Panc1 (cell line): ENCODE measurements at places on chromosomes 3 and 15.

- no peak for DNase-seq
Observed at GRCh38 chr3:122004991-122005565, 17.0 kb downstream of the ILDR1 start.

GRCh38 chr3:28349469-28350000, 911 bp upstream of the AZI2 start:
- DNase-seq = no peak

DNA sequence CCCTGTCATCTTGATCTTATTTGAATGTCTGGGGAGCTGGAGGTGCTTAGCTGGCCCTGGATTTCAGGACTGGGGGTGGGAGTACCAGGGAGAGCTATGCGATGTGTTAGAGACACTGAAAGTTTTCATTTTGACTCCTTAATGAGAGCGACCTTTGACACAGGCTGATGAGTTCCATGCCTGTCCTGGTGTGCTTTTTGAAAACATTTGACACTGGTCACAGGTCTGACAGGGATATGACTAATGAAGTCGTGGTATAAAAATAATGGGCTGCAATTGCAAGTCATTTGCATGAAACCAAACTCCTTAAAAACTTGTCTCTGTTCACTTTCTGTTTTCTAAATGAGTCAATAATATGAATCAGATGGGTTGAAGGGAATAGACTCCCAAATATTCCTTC, 81.9 kb downstream of the MECOM start:
- no peak for DNase-seq

- DNase-seq = no peak
Observed at GRCh38 chr15:91925794-91926193, 72.3 kb downstream of the SLCO3A1 start.

DNA sequence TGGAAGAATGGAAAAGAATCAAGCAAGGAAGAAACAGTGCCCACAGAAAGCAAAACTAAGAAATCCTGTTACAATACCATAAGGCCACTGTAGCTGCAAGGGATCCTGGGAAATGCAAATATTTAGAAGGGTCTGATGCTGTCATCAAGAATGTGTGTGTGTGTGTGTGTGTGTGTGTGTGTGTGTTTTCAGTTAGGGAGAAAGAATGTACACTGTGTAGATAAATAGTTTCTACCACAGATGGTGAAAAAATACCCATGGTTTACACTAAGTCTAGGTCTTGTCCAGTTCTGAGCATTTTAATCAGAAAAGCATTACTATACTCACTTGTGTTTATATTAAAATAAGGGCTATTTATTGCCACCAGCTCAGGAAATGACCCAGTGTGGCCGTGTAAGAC, 355.0 kb downstream of the RBMS3 start:
- no peak for DNase-seq

DNA sequence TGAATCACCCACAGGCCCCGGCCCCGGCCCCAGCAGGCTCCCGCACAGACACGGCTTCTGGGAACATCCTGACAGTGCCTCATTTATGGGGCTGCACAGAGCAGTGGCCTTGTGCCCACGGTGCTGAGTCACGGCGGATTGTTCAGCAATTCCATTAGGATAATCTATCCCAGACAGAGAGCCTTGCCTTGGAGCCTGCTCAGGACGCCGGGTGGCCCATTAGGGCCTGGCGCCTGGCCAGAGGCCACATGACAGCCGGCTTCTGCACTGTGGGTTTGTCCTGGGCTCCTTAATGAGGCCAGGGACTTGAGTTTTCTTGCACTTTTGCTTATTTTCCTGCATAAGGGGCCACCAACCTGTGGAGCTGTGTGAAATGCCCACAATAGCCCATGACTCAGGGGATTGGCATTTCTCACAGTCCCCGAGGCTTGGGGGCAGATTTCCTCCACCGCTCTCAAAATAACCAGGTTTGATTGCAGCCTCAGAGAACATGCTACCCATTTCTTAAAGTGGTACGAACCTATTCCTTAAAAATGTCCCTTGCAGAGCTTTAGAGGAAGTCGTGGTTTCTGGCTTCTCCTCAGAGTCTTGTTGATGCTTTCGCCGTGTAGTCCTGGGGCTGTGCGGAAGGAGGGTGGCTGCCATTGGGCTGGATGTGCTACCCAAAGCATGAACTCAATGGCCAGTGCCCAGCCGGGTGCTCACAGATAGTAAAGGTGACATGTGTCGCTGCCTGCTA, 19.0 kb downstream of the SYNM start:
- DNase-seq = no peak

- no peak for DNase-seq
Observed at GRCh38 chr3:158658889-158659288, 13.6 kb downstream of the LXN start.

GRCh38 chr3:114323546-114324254, 29.9 kb downstream of the TIGIT start:
- DNase-seq = no peak

GRCh38 chr15:96102631-96103030, 227.9 kb upstream of the NR2F2 start:
- no peak for DNase-seq

DNA sequence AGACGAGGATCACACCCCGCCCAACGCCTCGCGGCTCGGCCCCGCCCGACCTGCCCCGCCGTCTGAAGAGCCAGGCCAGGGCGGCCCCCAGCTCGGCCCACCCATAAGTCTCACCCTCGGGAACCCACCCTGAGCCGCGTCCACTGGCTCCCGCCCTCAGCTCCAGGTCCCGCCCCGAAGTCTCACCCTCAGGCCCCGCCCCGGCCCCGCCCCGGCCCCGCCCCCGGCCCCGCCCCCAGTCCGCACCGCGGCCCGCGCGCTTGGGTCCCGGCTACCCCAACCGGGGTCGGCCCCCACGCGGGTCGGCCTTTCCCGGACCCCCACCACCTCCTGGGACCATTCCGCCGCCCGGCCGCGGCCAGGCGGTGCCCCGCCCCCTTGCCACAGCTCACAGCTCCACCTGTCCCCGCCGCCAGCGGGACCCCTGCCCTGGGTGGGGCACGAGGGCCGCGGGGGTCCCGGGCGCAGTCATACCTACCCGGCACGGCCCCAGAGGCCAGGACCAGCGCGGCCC, 489 bp downstream of the CSPG5 start:
- DNase-seq = no peak

DNA sequence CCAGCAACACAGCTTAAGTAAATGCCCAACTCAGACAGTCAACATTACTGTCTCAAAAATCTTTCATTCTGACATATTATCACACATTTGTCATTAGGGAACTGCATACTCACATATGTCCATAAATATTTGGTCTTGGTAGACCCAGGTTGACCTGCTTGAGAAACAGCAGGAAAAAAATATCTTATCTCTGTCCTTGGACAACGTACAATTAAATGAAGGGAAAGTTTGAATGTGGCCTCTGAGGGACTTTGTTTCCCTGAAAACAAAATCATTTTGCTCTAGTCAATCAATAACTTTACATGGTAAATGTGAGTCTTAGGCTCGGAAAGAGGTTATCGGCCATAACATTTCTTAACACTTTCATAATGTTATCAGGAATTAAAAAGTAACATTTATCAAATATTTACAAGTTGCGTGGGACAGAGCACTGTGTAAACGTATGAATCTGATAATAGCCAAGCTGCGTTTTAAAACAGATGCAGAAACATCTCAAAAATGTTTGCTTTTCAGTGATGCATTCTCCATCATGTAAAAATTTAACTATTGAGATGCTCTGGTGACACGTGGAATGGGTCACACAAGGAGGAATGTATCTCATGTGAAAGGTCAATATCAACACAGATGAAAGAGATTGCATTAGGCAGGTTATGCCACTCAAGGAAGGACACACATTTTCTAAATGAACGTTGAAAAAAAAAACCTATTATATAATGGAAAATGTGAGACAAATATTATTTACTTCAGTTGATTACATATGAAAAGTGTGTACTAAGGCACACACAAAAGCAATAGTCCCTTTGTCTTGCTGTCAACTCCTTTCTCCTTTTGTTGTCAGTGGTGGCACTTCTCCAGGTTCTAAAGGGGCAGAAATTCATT, 304.4 kb downstream of the WDR72 start:
- DNase-seq = no peak

- no peak for DNase-seq
Observed at GRCh38 chr3:150256318-150256717, 151.8 kb upstream of the TSC22D2 start.

GRCh38 chr3:167777356-167777755, 41.8 kb downstream of the SERPINI1 start:
- no peak for DNase-seq

- DNase-seq = peak; percentile 47
Observed at GRCh38 chr3:49839193-49839809, 17.1 kb downstream of the TRAIP start.

DNA sequence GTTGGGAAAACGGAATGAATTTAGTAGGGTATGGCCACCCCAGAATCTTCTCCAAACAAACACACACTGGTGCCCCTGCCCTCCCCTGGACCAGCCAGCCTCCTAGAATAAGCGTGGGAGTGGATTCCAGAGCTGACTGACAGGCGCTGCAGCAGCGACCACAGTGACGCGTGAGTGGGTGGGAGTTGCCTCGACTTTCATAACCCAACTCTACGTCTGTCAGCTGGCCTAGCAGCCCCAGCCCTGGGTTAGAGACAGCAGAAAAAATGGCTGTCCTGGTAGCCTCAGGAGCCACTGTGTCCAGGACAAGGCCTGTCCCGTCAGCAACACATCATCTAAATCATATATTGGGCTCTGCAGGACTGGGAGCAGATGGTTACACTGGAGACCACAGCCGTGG, 10.0 kb downstream of the PLA2G4B start:
- DNase-seq = no peak

DNA sequence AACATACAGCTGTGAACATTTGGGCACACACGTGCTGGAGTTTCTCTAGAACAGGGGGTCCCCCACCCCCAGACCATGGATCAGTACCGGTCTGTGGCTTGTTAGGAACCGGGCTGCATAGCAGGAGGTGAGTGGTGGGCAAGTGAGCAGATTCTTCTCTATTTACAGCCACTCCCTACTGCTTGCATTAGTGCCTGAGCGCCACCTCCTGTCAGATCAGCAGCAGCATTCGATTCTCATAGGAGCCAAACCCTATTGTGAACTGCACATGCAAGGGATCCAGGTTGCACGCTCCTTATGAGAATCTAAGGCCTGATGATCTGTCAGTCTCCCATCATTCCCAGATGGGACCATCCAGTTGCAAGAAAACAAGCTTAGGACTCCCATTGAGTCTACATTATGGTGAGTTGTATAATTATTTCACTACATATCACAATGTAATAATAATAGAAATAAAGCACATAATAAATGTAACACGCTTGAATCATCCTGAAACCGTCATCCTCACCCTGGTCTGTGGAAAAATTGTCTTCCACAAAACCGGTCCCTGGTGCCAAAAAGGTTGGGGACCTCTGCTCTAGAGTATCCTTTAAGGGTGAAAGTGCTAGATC, 25.8 kb downstream of the CHRM5 start:
- DNase-seq = no peak

GRCh38 chr3:197907196-197907595, 42.8 kb upstream of the RPL35A start:
- no peak for DNase-seq

DNA sequence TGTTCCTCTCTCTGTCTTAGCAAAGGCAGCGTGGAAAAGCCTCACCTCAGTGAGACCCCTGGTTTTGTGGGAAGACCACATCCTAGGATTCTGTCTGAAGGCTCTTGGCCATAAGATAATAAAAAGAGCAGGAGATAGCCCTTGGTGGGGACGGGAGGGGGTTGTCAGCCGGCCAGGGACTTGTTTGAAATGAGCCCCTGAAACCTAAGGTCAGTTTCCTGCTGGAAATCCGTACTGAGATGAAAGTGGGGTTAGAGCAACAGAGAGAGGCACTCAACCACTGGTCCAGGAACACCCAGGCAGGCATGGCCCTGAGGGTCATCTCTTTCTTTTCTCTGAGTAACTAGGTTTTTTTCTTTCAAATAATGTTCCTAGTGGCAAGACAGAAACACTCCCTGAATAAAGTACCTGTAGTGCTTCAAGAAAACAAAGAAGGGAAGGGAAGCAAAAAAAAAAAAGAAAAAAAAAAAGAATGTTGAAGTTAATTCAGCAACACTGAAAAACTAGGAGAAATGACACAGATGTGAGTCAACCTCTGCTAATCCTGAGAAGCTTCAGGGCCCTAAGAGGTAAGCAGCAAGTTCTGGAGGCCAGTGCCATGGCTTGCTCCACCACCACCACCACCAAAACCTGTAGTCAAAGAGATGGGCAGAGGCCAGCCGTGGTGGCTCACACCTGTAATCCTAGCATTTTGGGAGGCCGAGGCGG, 3.2 kb downstream of the ITGB5 start:
- DNase-seq = no peak

GRCh38 chr3:129890125-129890524, 3.4 kb downstream of the TMCC1 start:
- no peak for DNase-seq

GRCh38 chr15:96347181-96348111, 16.9 kb downstream of the NR2F2 start:
- no peak for DNase-seq

- DNase-seq = no peak
Observed at GRCh38 chr3:101027286-101027685, 34.1 kb upstream of the ABI3BP start.

GRCh38 chr3:67192466-67192865, 194.4 kb downstream of the KBTBD8 start:
- DNase-seq = no peak

GRCh38 chr3:72482589-72483321, 365.5 kb downstream of the SHQ1 start:
- DNase-seq = no peak

- no peak for DNase-seq
Observed at GRCh38 chr3:52535411-52536111, 844 bp upstream of the UQCC5 start.

DNA sequence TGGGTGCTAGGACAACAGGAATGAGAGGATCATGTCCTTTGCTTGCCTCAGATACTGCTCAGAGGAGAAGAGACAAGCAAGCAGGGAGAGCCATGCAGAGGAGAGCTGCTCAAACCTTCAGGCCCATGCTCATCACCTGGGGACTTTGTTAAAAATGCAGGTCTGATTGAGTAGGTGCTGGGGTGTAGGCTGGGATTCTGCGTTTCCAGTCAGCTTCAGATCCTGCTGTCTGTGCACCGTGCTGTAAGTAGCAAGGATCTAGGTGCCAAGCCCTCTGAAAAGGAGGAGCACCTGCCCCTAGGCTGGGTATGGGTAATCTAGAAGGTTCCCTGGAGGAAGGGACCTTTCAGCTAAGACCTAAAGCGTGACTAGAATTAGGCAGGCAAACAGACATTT, 7.3 kb downstream of the FLNB start:
- no peak for DNase-seq

DNA sequence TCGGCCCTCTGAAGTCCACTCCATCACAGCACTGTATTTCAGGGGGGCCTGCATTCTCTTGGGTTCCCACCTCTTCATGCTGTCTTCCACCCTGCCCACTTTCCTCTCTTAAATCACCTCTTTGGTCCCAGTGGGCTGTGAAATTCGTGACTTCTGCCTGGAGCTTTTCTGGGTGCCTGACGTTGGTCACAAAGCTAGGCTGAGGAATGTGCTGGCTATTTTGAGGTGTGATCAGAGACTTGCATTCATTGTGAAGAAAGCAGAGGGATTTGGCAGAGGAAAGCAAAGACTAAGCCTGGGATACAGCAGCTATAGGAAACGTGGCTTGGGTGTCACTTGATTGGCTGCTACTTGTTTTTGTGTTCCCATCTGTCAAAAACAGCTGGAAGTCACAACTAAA, 202.5 kb downstream of the SATB1 start:
- DNase-seq = no peak
